Fibroblast of pulmonary artery (primary cell): ENCODE measurements at places on chromosomes 12 and 14.

DNA sequence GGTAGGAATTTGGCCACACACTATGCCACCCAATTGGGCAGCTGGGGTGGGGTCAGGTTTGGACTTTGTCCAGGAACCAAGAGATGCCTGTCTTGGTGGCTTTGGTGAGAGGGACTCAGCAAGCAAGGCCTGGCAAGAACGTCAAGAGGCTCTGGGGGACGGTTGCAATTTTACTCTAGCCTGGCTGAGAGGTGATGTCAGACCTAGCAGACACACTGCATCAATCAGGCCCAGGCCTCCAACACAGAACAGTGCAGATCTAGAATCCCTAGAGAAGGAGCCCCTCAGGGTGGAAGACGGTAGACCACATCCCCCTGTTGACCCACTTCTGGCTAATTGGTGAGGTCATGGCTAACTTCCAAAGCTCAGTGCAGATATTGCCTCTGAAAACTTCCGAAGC lies 1.6 kb upstream of the UNC119B start:
- no peak for DNase-seq

GRCh38 chr14:36582874-36583241 lies 444 bp upstream of the NKX2-8 start:
- no peak for DNase-seq

DNA sequence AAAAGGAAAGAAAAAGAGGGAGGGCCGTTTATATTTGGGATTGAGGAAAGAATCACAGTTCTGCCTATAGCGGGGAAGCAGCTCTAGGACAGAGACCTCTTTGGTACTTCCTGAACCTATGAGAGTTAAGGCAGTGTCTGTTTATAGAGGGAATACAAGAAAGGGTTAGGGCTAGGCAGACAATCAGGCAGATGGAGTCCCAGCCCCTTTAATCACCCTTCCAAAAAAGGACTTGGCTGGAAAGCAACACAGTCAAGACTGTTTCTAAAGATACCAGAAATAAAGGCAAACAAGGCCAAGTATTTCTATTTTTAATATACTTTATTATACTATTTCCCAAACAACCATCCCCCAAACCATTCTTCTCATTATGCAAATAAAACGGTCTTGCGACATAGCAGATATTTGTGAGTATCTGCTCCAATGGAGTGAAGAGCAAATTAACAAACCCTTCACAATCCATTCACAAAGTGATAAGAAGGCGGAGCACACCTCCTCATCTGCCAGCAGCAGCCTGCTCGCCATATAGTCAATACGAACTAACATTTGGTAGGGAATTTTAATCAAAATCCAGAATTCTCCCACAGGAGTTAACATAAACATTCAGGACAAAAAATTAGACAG lies 697 bp upstream of the GRIP1 start:
- no peak for DNase-seq

GRCh38 chr14:30790827-30791226 lies 83.5 kb upstream of the COCH start:
- DNase-seq: no peak
